ENCODE measurements at places on chromosomes 2 and 18.

DNA sequence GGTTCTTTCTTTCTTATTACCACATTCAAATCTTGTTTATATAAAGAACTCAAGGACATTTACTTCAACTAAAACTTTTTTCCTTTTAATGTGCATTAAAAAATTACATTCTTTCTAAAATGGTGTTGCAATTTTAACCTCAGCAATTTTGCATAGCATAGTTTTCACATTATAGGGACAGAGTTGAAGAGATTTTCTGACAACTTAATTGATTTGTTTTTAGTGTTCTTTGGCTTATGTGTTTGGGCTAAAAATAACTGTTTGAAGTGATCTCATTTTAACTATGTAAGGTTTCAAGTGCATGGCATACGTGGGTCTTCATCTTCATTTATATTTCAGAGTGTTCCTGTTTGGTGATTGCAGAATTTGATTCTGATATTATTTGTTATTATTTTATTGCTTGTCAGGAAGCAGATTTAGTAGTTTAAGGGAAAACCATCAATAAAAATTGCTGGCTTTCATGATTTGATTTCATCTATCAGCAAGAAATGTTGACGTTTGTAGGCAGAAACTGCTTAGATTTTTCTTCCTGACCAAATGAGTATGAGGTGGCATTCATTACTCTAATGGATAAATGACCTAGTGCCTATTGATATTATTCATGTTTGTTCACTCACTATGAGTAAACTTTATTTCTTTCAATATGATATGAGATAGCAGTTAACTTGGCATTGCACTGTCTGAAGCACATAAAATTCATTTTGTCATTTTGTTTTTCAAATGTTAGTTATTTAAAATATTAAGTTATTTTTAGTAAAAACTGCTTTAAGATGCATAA, 398.4 kb downstream of the NUP35 start:
- no peak for DNase-seq

DNA sequence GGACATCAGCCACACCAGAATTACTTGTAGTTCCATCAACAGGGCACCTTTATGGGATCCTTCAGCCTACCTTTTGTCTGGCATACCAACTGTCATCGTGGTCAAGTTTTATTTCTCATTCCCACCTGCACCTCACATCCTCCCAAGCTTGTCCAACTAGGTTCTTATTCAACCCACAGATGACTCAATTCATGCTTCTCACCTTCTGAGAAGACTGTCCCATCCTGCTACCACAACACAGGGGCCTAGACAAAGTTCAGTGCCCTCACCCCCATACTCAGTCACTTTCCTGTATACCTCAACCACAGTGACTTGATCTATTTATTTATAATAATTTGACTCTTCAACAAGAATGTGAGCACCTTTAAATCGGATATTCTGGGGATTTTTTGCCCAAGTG, 114.4 kb upstream of the ACVR1C start:
- no peak for DNase-seq

DNA sequence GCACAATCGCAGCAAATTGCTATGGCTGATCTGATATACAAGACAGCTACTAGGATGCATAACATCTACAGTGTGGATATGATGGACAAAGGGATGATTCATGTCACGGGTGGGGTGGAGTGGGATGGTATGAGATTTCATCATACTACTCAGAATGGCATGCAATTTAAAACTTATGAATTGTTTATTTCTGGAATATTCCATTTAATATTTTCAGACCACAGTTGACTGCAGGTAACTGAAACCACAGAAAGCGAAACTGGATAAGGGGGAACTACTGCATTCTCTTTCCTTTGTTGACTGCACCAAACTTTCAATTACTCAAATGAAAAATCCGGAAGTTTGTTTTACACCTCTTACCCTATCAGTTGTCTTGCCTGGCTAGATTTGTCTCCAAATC, 94.4 kb upstream of the NEUROD1 start:
- DNase-seq, result no peak

DNA sequence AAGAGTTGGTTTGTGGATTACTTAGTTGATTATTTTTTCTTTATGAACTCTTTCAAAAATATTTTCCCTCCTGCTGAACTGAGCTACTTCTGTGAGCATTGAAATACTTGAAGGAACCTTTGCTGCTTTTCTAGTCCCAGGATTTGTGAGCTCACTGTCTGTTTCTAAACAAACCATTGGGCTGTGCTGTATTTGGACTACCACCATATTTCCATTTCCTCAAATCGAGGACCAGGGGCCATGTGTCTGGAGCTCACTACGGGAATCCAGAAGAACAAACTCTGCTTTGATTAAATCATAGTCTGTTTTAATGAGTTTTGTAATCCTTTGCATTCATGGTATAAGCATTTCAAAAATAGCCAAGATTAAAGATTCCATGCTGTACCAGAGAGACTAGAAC, 1.3 kb downstream of the MRPL33 start:
- no peak for DNase-seq

All from retinal pigment epithelial cell (primary cell).